ENCODE measurements at places on chromosomes 16 and 17.

- no peak for DNase-seq
These were observed 771 bp downstream of the MSRB1 start for GRCh38 chr16:1942047-1942809.

DNA sequence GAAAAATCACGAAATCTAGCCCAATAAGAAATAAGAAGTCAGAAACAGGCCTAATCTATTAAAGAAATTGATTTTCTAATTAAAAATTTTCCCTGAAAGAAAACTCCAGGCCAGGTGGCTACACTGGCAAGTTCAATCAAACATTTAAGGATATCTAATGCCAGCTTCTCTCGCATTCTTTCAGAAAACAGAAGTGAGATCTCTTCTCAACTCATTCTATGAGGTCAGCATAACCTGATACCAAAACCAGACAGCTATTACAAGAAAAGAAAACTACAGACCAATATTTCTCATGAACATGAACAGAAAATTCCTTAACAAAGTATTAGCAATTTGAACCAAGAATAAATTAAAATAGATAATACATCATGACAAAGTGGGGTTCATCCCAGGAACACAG, 52.4 kb downstream of the AXIN2 start:
- DNase-seq, result no peak

DNA sequence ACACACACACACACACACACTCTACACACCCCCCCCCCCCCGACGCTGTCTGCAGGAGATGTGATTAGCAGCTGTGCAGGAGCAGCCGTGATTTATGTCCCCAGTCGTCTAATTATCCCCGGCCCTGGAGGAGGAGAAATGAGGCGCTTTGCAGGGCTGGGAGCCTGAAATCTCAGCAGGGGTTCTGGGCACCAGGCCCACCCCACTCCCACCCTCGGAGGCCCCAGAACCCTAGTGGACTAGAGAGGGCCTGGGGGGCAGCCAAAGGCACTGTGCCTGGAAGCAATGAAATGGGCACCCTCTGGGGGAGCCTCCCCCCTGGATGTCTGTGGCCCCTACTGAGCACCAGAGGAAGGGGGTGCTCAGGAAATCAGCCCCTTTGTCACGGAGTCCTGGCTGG, 134.2 kb upstream of the CIBAR2 start:
- no peak for DNase-seq

DNA sequence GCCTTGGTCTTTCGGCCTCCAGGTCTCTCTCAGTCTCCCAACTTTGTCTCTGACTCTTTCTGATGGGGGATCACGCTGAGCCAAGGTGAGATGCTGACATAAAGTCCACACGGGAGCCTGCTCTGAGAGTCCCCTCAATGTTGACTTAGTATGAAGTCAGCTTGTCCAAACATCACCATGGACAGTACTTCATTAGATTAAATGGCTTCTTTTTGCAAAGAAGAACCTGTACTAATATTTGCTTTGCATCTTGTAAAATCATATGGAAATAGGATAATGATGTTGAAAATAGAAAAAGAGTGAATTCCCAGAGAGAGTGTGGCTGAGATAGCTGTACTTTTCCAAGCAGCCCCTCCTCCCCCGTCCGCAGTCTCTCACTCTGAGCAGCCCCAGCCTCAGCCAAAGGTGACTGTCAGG, 56.7 kb upstream of the SIAH1 start:
- no peak for DNase-seq

DNA sequence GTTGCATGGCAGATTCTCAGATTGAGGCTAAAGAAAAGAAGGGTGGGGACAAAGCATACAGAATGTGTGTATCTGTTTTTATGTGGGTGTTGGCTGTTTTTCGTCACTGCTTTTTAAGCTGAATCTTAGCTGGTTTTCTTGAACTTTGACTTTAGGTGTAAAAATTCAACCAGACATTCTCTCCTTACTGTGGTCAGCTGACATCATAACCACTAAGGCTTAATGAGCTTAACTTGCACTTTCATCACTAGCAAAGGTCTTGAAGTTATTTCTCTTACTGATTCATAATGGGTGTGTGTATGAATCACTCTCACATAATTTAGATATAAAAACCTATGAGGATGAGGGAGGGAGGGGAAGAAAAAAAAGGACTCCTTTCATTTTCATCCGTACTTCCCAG, 4.0 kb upstream of the CDC6 start:
- no peak for DNase-seq

GRCh38 chr16:8989099-8989878, 25.6 kb upstream of the USP7 start:
- DNase-seq, result no peak

DNA sequence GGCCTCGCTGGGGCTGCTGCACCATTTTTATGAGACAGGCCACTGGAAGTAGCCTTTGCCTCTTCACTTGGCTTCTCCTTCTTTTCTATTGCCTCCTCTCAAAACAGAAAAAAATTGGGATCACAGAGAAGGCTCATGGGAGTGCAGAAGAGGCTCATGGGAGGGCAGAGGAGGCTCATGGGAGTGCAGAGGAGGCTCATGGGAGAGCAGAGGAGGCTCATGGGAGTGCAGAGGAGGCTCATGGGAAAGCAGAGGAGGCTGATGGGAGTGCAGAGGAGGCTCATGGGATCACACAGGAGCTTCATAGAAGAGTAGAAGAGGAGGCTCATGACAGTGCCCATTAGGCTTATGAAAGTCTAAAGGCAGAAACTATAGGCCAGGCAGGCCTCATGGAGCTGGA, 211.2 kb downstream of the IRF8 start:
- no peak for DNase-seq

GRCh38 chr17:76376318-76377133, 7.9 kb upstream of the SPHK1 start:
- no peak for DNase-seq
